ENCODE measurements at places on chromosomes 16 and 17.

GRCh38 chr16:12439399-12440227 lies 364.1 kb downstream of the CPPED1 start:
- DNase-seq = no peak

GRCh38 chr16:15729152-15729551 lies 79.1 kb downstream of the NDE1 start:
- no peak for DNase-seq

DNA sequence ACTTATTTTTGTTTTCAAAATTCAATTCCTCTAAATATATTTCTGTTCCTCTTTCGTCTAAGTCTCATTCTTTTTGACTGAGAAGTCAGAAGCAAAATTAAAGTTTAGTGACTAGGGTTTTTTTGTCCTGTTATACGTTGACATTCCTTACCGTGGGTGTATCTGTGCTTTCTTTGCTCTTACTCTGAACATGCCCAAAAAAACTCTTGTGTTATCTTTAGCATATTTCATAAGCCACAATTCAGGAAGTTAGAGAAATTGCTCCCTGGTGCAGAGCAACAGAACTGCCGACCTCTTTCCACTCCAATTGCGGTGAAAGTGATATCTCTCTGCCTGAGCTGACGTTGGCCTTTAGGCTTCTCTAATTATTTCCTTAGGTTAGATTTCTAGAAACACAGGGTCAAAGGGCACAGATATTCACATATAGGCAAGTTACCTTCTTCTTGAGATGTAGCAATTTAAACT lies 65.7 kb downstream of the CENPV start:
- DNase-seq = peak; percentile 87

GRCh38 chr16:77113835-77114234 lies 77.2 kb upstream of the MON1B start:
- no peak for DNase-seq

- no peak for DNase-seq
Measured at GRCh38 chr16:64586781-64587180, 535.1 kb downstream of the CDH11 start.

- DNase-seq = peak; percentile 89
Measured at GRCh38 chr17:61002316-61002736, 324.7 kb downstream of the BCAS3 start.

DNA sequence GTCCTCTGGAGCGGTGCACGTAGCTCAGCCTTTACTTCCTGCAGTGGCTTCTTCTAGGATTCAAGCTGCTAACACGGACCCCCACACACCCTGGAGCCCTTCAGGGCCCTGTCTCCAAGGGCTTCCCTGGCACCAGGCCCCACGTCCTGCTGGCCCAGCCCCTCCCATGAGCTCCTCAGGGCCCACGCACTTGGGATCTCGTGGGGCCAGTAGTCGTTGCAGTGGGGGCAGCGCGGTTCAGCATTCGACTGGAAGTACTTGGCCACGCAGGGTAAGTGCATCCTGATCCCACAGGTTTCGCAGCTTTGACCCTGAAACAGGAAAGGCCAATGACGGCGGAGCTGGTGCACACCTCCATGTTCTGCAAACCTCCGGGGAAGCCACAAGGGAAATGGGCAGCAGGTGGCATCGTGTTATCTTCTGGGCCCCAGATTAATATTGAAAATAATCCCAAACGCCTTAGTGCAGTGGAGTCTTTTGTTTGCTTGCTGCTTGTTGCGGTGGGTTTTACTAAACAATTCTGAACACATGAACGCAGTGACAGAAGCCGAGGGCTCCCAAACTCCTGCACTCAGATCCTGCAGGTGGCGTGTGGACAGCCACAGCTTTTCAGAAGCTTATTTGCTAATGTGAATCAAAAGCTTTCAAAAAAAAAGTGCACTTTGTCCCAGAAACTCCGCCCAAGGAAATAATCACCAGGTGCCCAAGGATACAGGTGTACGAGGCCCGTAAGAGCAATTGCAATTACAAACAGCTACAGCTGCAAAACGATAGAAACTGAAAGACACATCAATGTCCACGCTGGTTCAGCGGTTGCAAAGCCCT lies 22.4 kb downstream of the KDM8 start:
- DNase-seq = no peak

- no peak for DNase-seq
Measured at GRCh38 chr17:15952048-15952532, 7.2 kb downstream of the ADORA2B start.

DNA sequence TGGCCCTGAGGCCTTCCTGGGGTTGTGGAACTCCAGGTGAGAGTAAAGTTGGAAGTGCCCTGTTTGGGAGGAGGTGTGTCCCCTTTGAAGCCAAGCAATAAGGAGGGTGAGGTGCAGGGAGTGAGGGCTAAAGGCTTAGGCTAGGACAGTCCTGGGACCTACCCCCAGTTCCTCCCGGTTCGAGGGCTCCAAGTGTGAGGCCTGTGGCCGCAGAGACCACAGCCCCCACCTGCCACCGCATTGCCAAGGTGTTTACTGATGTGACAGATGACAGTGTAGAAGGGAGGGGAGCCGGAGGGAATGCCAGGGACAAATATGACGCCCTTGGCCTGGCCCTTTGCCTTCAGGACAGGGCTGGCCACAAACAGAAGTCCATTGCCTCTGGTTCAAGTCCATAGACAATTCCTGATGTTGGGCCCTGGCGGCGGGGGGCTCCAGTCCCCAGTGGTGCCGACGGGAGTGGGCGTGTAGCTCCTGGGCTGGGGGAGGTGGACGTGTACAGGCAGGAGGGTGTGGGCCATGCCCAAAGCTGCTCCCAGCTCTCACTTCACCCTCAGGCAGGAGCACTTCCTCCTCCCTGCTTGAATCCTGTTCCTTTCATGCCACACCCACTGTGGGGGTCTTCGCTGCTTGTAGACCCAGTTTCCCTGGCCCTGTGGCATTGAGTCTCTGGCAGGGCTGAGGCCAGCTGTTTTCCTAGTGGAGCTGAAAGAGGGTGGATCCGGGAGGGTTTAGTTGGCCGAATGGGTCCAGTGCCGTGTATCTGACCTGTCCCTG lies 3.2 kb downstream of the ADORA2B start:
- no peak for DNase-seq

DNA sequence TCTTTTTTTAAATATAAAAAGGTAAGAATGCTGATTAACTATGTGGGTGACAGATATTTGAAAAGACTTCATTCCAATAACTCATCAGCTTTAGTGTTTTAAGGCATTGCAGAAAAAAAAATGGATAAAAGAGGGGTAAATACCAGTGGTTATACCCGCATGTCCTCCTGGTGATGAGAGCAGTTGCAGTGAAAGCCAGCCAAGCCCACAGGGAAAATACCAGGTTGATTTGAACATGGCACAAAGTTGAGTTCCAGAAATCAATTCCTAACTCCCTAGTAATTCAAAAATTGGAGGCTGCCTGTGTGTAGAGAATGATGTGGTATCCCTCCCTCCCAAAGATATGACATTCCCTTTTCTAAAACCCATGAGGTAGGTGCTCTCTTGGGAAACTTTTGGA lies 453.2 kb upstream of the SOX9 start:
- no peak for DNase-seq

- no peak for DNase-seq
Measured at GRCh38 chr16:27853101-27853500, 210.4 kb downstream of the GSG1L start.

- no peak for DNase-seq
Measured at GRCh38 chr16:54397190-54397835, 110.7 kb upstream of the IRX3 start.

GRCh38 chr17:81056312-81056711 lies 21.4 kb downstream of the BAIAP2 start:
- DNase-seq = no peak

GRCh38 chr16:27232901-27233625 lies 29.7 kb downstream of the KDM8 start:
- DNase-seq = no peak

DNA sequence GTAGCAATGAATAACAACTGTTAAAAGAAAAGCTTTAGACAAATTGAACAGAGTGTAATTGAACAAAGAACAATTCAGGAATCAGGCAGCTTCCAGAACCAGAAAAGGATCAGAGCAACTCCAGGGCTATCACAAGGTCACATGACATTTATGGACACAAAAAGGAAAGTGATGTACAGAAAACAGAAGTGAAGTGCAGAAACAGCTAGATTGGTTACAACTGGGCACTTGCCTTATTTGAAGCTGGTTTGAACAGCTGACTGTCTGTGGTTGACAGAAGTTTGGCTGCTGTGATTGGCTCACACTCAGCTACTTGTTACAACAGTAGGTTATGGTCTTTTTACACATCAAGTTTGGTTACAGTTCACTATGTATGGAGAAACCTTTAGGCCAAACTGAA lies 14.8 kb downstream of the EFCAB5 start:
- DNase-seq = no peak

- no peak for DNase-seq
Measured at GRCh38 chr16:19380328-19380727, 37.4 kb upstream of the TMC5 start.

GRCh38 chr16:2530629-2531318 lies 434 bp downstream of the CEMP1 start:
- DNase-seq = no peak

GRCh38 chr17:78268191-78268874 lies 36.9 kb downstream of the TMEM235 start:
- no peak for DNase-seq

- no peak for DNase-seq
Measured at GRCh38 chr17:42684929-42685556, 2.7 kb downstream of the CNTNAP1 start.

DNA sequence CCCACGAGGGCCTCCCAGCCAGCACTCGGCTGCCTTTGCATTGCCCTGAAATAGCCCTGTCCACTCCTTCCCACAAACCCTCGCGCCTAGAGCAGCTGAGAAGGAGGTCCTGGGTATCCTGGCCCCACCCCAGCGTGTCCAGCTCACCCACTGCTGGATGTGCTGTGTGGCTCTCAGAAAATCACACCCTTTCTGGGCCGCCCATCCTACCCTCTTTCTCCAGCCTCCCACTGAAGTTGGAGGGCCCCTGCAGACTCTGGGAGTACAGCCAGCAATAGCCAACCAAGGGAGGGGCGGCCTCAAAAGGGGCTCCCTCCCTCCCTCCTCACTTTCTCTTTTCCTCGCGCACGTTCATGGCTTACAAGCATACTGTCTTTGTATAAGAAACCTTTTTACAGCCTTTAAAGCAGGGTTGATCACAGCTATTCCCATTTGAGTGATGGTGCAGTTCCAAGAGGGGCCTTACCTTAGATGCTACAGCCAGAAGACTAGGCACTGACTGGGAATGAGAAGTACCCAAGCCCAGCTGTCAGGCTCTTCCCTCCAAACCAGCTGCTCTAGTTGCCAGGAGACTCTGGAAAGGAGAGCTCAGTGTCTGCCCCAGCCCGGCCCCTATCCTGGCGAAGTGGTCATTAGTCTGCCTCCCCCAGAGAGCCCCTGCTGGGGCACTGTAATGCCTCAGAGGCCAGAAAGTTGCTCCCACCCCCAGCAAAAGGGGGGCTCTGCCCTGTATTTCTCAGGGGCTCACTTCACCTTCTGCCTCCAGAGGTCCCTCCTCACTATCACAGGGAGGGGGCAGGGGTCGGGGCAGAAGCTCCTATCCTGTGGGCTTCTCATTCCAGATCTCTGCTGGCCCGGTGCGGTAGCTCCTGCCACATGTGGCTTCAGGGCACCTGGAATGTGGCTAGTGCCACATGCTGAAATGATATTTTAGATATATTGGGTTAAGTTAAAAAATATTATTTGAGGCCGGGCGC lies 38.1 kb downstream of the DCAKD start:
- no peak for DNase-seq

GRCh38 chr16:86911437-86911958 lies 333.1 kb downstream of the FOXL1 start:
- DNase-seq = no peak

GRCh38 chr16:87212026-87212425 lies 105.2 kb downstream of the C16orf95 start:
- peak; percentile 52 for DNase-seq

- no peak for DNase-seq
Measured at GRCh38 chr16:56640076-56640475, 1.6 kb downstream of the MT1A start.

DNA sequence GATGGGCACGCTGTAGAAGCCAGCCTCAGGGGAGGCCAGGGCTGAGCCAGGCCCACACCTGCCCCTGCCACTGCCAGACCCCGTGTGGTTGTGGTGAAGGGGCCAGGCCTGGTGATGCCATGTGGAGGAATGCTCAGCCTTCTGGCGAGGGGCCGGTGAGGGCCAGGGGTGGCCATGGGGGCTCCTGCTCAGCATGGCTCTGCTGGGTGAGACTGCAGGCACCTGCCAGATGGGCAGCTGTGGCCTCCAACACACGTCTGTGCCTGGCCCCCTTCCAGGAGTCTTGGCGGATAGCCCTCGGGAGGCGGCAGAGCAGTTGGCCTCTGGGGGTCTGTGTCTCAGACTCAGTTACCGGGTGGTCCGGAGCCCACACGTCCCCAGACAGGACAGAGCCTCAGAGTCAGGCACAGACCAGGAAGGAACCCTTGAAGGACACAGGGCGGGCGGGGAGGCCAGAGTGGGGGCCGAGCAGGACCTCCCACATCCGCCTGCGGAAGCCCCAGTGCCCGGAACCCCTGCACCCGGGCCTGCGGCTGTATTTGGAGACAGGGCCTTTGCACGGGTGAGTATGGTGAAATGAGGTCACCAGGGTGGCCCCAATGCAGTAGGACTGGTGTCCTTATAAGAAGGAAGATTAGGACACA lies 22.5 kb upstream of the CHMP6 start:
- DNase-seq = no peak

DNA sequence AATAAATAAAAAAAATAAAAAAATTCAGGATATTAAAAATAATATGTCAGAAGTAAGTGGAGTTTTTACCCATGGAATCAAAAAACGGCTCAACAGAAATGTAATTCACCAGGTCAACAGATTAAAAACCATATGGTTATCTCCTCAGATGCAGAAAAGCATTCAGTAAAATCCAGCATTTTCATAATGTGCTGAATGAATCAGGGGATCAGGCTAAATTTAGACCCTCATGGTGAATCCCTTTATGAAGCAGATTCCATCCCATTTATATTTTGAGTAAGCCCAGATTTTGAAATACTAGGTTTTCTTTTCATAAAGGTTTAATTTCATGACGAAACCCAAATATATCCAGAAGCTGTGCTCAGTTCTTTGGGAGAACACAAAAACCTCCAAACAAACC lies 84.4 kb downstream of the OR1D5 start:
- no peak for DNase-seq

- DNase-seq = no peak
Measured at GRCh38 chr16:1980030-1980769, 1.1 kb downstream of the NOXO1 start.

- no peak for DNase-seq
Measured at GRCh38 chr17:83180264-83180995, 101.0 kb downstream of the METRNL start.

- no peak for DNase-seq
Measured at GRCh38 chr16:2497116-2497630, 16.6 kb upstream of the ATP6V0C start.

GRCh38 chr17:45783593-45784292 lies 377 bp upstream of the CRHR1 start:
- DNase-seq = peak; percentile 20

- DNase-seq = peak; percentile 84
Measured at GRCh38 chr17:3802461-3803307, 1.7 kb upstream of the ITGAE start.

GRCh38 chr16:68233085-68233834 lies 2.7 kb downstream of the ESRP2 start:
- DNase-seq = no peak
